ENCODE measurements at places on chromosomes 5 and 9.

DNA sequence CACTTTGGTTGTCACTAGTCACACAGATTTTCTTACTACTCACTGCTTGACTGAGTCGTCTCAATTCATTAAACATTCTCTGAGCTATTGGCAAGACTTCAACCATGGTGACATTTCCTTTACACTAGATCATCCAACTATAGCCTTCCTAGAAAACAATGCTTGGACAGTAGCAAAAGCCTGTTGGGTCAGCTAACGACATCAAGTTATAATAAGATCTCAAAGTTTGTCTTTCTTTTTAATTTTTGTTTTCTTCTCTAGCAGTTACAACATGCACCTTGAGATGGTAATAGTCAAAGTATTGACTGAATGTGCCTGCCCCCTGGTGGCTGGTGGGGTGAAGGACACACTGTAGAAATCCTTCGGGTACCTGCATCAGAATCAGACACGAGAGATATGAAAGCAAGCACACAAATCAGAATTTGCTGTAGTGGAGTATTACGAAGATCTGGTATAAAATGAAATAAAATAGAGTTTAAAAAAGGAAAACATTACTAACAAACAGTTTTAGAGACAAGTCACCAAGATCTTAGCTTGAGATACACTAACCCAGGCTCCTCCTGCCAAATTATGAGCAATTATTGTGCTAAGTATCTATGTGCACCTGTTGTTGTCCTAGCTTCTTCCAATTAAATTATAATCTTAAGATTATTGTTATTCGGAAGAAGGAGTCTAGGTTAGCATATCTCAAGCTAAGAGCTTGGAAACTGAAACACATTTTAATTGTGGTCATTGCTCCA is 81.2 kb downstream of the ARL15 start:
- peak; percentile 21 for DNase-seq

GRCh38 chr5:118987988-118988865 is at the start of gene DTWD2:
TSS of gene DTWD2 (minus strand) at chr5:118988547. CDS start at chr5:118988511, 36 bp downstream.
- DNase-seq = peak; percentile 92

GRCh38 chr5:15371184-15371583 is 128.8 kb upstream of the FBXL7 start:
- DNase-seq = no peak

DNA sequence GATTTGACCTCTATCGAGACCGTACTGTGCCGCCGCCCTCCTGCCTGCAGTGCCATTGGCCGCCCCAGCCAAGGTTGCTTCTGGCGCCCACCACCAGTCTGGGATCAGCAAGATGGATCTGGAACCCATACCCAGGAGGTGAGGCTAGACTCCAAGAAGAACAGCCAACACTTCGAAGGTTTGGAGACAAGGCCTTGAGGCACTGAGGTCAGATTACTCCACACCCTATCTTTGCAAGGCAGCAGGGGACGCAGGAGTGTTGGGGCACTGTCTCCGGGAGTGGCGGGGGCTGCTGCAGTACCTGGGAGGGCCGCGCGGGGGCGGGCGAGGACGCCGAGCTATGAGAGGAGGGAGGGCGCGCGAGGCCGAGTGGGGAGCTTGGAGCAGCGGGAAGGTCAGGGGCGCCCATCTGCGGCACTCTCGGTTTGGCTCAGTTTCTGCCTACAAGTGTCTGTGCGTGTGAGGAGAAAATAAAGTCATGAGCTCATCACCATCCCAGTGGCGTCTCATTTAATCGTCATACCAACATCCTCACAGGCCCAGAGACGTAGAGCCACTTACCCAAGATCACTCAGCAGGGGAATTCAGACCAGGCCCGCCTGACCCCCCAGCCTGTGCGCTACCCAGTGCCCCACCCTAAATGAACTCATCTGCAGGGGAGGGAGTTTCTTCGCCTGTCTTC is 20.5 kb upstream of the PSD2 start:
- DNase-seq = peak; percentile 70

GRCh38 chr9:70802758-70803436 is 318.5 kb downstream of the TRPM3 start:
- DNase-seq = no peak
